Neural crest cell (in vitro differentiated cells): ENCODE measurements at places on chromosomes 6 and 20.

GRCh38 chr6:36556281-36556680 lies 9.0 kb upstream of the STK38 start:
- no peak for DNase-seq

- no peak for DNase-seq
Observed at GRCh38 chr20:33789858-33790182, 21.3 kb upstream of the CHMP4B start.

- DNase-seq = no peak
Observed at GRCh38 chr6:44699851-44700250, 312.3 kb downstream of the CDC5L start.

DNA sequence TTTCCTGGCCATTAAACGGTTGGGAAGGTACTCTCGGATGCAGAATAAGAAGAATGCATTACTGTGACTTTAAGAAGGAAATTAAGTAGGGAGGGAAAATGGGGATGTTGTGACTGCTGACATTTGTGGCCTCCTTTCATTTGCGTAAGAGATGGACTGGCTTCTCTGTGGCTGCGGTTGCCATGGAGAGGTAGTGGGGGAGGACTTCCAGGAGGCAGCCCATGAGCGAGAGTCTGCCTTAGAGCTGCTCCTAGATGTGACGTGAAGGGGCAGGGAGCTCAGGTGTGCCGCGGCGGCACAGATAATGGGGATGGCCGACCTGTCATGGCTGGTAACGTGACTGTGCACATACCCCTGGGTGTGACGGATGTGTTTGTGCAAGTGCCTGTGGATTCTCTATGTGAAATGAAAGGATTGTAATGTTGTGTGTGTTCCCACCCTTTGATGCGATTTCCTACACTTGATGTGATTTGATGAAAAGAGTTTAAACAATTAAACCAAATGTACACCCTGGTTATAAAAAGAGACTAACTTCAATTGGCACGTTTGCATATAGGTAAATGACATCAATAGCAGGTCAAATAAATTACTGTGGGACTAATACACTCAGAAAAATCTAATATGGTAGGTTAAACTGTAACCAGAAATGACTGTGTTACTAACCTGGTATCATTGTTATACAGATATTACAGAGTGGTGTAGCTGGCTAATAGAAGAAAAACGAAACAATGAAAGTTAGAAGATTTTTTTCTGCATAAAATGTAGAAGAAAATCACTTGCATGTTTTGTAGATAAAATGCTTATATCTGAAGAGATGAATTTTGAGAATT lies 48.9 kb downstream of the HIVEP1 start:
- peak; percentile 23 for DNase-seq

GRCh38 chr6:548517-548916 lies 108.4 kb downstream of the HUS1B start:
- DNase-seq = no peak

GRCh38 chr6:134619789-134620188 lies 301.9 kb upstream of the SGK1 start:
- no peak for DNase-seq

GRCh38 chr6:34672657-34673043 lies 23.9 kb downstream of the ILRUN start:
- DNase-seq = no peak
